Ammon's horn (tissue), 1 donor: ENCODE measurements at places on chromosomes 4 and X.

- peak; percentile 5 for DNase-seq
Measured at GRCh38 chrX:31423609-31424189, 351.9 kb upstream of the FTHL17 start.

GRCh38 chrX:24405959-24406358, 45.5 kb downstream of the SUPT20HL1 start:
- no peak for DNase-seq

- no peak for DNase-seq
Measured at GRCh38 chr4:15213302-15213970, 211.2 kb downstream of the CPEB2 start.

DNA sequence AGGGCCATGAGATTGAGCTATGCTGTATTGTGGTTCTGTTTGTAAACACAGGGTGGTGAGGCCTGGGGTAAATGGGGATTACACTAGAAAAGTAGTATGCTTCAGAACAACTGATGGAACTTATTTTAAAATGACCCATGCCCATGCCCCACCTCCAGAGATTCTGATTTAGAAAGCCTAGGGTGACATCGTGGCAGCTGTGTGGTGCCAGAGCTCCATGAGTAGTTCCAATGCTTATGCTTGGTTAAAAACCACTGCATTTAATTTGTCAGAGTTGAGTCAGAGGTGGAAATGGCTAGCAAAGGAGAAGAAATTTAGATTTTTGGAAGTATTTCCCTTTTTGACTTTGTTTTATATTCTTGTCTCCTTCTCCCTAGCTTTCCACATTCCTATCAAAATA, 63.4 kb upstream of the PDE5A start:
- no peak for DNase-seq

DNA sequence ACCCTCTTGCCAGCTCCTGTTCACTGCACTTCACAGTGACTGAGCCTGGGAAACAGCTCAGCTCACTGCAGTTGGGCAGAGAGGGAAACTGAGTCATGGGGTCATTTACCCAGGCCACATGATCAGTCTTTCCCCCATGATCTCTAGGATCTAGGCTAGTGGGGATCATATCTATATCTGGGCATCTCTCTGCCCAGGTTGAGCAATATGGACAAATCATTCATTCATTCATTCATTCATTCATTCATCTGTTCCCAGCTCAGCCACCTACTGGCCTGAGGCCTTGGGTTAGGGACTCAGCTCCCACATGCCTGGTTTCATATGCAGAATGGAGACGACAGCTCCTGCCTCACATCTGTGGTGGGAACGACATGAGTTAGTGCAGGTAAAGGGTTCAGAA, 45.3 kb upstream of the HMX1 start:
- DNase-seq = no peak

- DNase-seq = no peak
Measured at GRCh38 chrX:85622635-85623034, 243.2 kb upstream of the POF1B start.

DNA sequence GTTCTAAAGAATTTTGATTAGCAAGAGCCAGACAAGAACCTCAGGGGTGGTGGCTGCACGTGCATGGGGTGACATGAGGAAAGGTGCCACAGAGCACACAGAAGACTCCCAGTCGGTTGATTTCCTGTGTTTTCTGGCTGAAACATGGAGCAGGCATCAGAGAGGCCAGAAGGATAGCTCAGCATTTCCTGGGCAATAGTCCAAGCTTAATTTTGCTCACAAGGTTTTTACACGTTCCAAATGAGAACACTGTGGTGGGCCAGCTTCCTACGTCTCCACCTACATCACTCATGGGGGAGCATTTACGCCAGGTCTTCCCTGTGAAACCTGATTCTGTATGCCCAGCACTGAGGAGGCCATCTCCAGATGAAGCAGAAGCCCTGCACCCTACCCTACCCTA, 212.5 kb upstream of the CLNK start:
- DNase-seq = peak; percentile 16

DNA sequence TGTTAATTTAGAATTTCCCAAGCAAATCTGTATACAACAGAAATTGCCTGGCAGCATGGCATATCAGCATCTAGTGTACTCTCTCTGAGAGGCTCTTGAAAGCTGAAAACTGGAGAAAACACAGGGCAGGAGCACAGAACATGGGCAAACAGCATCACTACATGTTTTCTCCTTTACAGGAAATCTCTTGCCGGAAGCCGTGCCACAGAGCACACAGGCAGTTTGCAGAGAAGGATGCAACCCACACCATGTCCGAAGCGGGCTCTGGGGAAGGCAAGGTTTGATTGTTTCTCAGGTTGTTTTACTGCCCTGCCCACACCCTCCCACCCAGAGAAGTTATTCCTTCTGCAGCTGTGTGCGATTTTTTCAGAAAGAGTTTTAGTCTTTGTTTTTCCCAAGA, 41.1 kb upstream of the FAM9C start:
- DNase-seq = no peak

DNA sequence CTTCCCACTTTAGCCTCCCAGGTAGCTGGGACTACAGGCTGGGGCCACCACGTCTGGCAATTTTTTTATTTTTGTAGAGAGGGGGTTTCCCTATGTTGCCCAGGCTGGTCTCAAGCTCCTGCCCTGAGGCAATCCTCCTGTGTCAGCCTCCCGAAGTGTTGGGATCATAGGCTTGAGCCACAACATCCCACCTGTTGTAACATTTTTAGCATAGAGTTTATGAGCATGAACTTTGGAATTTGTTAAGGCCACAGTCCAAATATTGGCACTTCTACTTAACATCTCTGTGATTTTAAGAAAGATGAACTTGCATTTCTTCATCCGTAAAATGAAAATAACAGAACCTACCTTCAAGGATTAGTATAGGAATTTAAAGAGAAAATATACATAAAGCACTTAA, 445.6 kb downstream of the IQCM start:
- no peak for DNase-seq

DNA sequence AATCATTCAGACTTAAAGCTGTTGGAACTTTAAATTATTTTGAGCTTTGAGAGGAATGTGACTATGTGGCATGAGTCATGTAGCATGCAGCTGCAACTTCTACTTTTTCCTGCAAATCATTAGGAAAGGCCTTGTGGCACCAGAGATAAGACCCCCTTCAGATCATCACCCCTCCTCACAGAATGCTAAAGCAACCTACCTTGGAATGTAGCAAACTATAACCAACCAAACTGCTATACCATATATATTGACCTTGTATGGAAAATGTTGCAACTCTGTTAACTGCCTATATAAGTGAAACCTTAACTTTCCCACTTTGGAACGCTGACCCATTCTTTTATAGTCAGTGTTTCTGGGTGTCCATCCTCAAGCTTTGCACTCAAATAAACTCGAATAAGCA, 32.0 kb downstream of the ATXN3L start:
- no peak for DNase-seq

DNA sequence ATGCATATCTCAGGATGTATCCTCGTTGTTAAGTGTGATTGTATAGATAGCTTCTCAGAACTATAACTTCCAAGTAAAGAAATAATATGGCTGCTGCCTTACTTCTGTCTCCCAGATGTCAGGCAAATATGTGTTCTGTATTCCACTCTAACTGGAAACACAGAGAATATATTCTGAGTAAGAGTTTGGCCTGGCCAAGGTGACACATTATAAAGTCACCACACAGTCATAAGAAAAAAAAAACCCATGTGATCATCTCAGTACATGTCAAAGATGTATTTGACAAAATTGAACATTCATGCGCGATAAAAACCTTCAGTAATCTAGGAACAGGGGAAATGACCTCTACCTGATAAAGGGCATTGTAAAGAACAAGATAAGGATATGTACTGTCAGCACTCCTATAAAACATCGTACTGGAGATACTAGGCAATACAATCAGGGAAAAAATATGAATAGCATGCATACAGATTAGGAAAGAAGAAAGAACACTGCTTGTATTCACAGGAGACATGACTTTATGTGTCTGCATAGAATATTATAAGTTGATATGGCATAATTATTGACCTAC, 207.1 kb downstream of the ZNF330 start:
- DNase-seq = no peak

DNA sequence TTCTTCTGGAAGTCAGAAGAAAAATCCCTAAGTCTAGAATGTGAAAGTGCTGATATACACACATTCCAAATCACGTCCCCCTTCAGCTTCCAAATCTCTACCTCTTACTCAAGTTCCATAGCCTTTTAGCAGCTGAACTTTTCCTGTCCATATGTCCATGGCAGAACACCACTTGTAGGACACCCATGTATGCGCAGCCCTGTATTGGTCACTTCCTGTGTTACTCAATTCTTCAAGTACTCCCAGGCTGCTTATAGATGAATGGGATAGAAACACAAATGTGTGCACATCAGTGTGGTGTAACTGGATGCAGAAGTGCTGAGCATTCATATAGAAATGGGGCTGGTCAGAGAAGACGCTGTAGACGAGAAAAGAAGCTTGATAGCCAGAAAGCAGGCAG, 18.8 kb downstream of the SRPX2 start:
- no peak for DNase-seq

- no peak for DNase-seq
Measured at GRCh38 chr4:189098932-189099696, 841.6 kb upstream of the FRG1 start.

DNA sequence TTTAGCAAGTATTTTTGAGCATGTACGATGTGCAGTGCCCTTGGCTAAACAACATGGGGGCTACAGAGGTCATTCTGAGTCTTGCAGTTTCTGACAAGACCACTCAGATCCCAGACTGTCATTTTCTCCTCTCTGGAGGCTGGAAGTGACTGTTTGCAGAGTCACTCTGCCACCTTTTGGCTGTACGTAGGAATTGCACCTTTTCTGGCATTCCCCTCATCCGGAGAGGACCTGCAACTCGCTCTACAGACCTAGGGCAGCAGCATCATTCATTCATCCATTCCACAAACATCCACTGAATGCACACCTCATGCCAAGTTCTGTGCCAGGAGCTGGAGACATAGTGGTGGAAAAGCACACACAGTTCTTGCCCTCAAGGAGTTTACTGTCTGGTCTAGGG, 160.4 kb upstream of the GPR101 start:
- peak; percentile 43 for DNase-seq

DNA sequence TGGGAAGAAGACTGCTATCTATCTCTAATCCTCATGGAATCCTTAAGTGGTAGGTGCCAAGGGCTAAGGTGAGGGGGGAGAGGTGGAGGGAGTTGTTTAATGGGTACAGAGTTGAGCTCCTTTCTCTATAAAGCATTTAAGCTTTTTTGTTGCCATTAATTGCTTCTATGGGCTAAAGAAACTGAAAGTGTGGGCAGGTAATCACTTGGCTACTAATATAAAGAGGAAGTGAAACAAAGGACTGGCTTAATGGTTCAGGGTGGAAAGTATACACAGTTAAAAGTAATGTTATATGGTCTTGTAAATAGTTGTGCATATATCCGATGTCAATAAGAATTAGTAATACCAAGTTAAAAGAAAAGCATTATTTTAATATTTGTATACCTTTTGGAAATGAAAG, 83.9 kb downstream of the POLA1 start:
- no peak for DNase-seq

DNA sequence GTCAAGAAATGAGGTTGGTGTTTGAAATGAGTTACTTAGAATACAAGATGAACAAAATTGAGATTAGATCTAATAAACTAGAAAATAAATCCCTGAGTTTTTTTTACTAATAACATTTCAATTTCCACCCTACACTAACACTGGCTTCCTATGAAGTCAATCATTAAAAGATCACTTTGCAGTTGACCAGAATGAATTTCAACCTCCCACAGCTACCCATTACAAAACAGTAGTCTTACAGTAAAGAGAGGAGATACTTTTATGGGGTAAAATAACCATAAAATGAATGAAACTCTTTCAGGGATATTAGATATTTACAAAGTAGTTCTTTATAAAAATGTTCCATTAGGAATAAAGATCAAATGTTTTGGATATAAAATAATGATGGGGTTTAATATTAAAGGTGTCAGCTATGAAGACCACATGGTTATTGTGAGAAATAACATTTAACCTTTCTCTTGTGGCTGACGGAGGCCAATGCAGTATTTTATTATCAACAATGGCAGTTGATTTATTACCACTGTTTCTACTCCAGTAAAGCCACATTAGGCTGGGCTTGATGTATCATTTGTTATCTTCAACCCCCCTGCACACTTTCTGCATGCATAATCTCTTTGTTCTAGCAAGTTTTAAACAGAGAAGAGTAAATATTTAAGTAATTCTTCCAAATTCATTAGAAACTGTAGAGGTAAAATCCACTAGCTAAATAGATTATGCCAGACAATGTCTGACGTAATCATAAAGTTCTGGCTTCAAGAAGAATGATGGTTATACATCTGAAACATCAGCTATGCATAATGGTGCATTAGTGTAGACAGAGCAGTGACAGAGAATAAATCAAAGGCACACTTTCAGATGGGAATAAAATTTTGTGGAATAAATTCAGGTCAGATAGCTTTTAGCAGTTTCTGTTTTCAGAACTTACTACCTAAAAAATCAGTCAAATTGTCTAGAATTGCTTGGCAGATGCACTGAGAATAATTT, 516.6 kb downstream of the PCDH18 start:
- DNase-seq = no peak

GRCh38 chrX:150012647-150013381, 74.5 kb upstream of the EOLA2 start:
- DNase-seq = no peak

- DNase-seq = no peak
Measured at GRCh38 chrX:124573468-124573867, 227.1 kb downstream of the SH2D1A start.

DNA sequence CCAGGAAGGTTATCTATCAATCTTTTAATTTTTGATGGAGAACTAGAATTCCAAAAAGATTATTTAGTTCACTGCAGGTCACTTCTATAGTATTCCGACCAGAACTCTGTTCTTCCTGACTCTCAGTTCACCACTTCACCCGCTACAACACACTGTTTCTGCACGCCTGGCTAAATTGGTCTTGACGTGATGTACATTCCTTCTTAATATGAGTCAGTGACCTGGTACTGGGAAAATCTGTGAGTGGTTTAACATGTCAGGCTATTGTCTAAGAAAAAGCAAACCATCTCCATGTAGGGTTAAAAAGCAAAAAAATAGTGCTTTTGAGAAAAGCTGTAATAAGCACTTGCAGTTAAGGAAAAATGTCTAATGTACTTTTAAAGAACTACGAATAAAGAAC, 120.4 kb downstream of the NDST3 start:
- no peak for DNase-seq

DNA sequence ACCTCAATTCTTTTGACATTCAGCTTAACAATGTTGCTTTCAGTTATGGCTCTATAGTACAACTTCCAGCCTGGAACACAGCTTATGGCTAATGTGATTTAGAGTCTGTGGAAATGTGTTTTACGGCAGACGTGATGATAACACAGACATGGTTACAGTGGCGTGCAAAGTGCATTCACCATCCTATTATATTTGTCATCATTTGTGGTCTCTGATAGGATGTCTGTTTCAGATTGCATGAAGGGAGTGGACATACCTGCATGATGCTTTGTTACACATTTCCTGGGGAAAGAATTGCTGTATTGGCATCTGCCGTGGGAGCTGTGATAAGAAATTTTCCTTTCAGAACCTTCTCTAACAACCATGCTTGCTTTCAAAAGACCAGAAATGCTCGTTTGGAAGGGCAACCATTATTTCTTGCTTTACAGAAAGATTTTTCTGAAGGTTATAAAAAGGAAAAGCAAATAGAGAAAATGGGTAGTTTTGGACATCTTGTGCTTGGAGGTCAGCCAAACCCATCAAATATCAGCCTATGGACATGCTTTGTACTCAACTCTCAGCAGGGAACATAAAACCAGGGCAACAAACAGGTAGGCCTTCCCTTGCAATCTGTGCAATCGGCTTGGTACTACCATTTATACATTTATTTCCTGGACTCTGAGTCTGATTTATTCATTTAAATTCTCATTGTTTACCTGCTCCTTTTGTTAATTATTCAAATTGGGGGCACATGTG, 273.9 kb downstream of the TLL1 start:
- no peak for DNase-seq
